Right forelimb (tissue), 1 donor: ENCODE measurements at places on chromosomes 7 and 10.
A peak's percentile ranks its signal among the peaks of the same experiment; 100 is the strongest.

- DNase-seq: no peak
These were observed 9.0 kb upstream of the UCN3 start for GRCh38 chr10:5355594-5356301.

DNA sequence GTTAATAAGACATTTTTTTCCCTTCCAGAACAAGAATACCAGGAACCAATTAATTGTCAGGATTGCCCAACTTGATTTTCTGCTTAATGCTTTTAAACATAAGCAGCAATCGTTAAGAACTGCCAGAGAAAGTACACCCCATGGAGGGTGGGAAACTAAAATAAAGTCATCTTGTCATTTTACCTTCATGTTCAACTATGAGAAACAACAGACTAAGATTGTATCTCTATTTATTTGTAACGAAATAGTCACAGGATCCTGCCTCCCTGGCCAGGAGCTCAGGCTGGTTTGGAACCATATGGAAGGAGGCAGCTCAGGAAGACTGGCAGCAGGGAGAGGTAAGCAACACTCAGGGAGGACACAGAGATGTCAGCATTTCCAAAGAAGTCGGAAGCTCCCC, 129.6 kb downstream of the TNS3 start:
- DNase-seq: no peak

GRCh38 chr7:94064541-94065191, 60.5 kb upstream of the BET1 start:
- DNase-seq: no peak

DNA sequence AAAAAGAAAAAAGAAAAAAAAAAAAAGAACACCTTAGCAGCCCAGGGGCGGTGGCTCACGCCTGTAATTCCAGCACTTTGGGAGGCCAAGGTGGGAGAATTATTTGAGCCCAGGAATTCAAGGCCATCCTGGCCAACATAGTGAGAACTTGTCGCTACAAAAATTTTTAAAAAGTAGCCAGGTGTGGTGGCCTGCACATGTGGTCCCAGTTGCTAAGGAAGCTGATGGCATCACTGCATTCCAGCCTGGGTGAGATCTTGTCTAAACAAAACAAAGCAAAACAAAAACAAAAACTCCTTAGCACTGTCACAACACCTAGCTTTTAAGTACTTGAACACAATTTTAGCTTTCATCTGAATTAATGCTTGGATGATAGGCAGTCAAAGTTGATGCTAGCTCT, 86.3 kb upstream of the MKLN1 start:
- no peak for DNase-seq

GRCh38 chr10:72390764-72391163, 36.0 kb upstream of the DNAJB12 start:
- no peak for DNase-seq

GRCh38 chr7:92042056-92042737, 92.1 kb downstream of the CYP51A1 start:
- no peak for DNase-seq

- no peak for DNase-seq
These were observed 10.4 kb upstream of the EIF3A start for GRCh38 chr10:119090968-119091367.

DNA sequence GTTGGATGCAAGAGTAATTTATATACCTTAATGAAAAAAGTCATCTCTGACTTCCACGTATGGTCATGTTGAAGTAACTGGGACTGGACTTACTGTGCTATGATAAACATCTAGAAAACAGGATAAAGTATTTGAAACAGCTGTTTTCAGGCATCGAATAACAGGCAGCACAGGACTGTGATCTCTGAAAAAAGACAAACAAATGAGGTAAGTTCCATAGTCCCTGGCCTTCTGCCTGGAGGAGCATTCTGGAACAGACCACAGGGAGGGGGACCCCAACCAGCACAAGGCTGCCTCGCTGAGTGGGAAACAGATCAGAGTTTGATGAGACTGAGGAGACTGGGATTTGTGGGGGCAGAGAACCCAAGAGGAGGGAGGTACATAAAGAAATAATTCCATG, 89.1 kb upstream of the HABP2 start:
- peak; percentile 55 for DNase-seq

GRCh38 chr7:132666774-132667172, 90.5 kb upstream of the PLXNA4 start:
- DNase-seq: no peak

GRCh38 chr7:95691464-95691863, 80.9 kb upstream of the DYNC1I1 start:
- no peak for DNase-seq

- no peak for DNase-seq
These were observed 197.1 kb downstream of the DOCK4 start for GRCh38 chr7:112009081-112009480.

DNA sequence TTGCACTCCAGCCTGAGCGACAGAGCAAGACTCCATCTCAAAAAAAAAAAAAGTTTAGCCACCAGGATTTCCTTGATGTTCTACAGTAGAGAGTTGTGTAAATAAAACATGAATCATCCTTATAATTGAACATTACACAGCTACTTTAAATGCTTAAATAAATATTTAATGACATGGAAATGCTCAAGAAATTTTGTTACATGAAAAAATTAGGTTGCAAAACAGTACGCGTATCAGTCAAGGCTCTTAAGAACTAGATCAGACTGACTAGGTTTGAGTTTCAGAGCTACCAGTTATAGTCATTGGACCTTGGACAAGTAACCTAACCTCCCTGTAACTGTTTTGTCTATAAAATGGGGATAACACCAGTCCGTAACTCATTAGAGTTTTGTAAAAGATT, 38.7 kb upstream of the GSAP start:
- no peak for DNase-seq

- DNase-seq: no peak
These were observed 149.5 kb downstream of the FANK1 start for GRCh38 chr10:126045861-126046260.

GRCh38 chr10:90997670-90998069, 76.8 kb upstream of the ANKRD1 start:
- DNase-seq: no peak

DNA sequence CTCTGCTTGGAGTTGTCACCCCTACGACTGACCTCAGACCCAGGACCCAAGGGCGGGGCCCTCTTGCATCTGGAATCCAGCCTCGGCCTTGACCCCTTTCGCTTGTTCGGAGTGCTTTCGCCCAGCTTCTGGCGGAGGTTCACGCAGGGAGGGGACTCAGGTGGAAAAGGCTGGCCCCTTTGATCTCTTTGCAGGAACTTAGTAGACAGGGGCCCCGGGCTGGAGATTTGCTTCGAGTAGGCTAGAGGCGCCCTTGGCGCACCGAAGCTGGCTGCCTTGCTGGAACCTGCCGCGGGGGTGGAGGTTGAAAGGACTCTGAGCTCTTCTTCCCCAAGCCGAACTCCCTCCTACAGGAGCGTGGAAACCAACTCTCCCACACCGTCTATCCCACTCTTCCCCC, 255.1 kb downstream of the OTUD1 start:
- peak; percentile 66 for DNase-seq

DNA sequence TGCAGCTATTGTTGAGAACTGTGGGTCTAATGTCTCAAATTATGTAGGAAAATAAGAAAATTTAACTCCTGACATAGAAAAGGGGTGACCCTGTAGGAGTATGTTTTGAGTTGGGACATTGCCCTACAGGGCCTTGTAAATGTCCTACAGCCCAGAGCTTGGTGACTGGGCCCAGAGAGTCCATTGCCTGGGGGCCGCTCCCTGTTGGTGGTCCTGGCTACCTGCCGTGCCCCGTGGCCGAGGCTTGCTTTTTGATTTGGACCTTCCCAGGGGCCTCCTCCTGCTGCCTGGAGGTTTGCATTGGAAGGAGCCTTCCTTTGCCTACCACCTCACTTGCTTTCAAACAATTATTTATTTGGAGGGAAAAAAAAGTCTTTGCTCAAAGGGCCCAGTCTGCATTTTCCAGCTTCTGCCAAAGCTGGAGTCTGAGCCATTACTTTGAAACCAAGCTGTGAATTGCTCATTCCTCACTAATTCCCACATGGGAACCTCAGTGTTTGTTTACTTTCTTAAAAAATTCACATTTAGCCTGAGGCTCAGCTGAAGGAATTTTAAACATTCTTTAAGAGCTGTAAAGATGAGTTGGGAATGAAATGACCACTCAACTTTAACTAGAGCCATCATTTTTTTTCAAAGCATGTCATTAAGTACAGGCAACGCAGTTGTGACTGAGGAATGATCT, 355.0 kb downstream of the GLRX3 start:
- peak; percentile 38 for DNase-seq

DNA sequence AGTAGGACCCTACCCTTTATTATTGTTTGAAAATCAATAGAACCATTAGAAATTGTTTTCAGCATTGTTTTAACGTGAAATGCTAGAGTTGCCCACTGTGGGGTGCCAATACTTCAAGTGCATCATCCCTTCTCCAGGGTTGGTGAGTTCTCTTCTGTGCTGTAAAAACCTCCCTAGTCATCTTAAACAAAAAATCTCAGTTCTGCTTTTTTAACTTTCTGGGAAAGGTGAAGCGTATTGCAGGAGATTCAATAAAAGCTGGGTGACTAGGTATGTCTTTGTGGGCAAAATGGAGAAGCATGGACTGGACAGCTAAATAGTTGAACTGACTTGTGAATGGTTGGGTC, 699.1 kb downstream of the SUGCT start:
- DNase-seq: no peak

- DNase-seq: no peak
These were observed 1.2 kb upstream of the PRRT4 start for GRCh38 chr7:128362670-128363069.

DNA sequence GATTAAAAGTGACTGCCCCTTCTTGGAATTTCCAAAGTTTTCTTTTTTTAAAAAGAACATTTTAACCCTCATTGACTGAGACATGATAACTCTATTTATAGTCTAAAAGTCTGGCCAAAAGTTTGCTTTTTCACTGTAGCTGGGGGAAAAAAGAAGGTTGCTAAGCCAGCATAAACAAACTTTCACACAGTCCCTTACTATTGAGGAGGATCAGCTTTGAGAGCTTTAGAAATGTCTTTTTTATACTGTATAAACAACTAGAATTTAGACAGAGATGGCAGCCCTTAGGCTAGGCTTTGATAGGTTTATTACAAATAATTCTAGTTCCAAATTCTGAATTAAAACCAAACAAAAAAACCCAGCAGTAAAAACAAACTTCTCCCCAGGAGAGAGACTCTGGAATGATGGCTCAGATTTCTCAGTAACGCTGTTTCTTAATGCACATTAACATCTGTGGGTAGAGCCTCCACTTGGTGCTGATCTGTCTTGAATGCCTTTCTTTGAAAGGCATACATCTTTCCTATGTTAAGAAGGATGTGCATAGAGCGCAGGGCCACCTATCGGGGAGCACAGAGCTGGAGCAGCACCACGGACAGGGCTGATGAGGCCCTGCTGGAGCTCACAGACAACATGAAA, 100.9 kb upstream of the PDLIM1 start:
- no peak for DNase-seq

DNA sequence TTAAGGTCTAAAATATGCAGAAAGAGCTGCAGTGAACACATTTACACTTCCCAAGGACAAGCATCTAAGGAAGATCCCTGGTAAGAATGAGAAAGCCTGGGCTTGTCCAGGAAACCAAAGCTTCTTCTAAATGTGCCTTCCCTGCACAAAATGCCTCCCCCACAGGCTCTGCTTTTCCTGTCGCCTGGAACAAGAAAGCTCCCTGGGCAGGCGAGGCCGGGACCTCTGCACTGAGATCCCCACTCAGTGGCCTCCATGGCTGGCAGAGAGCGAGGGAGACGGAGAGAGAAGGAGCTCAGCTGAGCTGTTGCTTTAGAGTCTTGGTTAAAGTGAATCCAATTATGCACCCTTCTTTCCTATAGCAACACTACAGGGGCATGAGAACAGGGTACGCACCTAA, 75.6 kb downstream of the AMZ1 start:
- no peak for DNase-seq

DNA sequence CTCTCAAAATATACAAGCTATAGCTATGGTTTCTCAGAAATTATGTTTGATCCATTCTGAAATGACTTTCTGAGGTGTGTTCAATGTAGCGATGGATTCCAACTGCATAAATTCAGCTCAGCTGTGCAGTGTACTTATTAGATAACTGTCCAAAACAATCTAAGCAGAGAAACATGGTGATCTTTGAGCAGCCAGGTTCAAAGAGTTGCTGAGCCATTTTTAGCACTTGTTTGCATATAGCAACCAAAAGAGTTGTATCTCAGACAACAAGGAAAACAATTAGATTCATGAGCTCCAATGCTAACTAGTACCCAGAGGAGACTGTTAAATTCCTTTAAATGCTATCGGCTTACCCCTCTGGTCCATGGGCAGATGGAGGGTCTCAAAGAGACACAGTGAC, 15.9 kb upstream of the KCNIP2 start:
- DNase-seq: no peak

DNA sequence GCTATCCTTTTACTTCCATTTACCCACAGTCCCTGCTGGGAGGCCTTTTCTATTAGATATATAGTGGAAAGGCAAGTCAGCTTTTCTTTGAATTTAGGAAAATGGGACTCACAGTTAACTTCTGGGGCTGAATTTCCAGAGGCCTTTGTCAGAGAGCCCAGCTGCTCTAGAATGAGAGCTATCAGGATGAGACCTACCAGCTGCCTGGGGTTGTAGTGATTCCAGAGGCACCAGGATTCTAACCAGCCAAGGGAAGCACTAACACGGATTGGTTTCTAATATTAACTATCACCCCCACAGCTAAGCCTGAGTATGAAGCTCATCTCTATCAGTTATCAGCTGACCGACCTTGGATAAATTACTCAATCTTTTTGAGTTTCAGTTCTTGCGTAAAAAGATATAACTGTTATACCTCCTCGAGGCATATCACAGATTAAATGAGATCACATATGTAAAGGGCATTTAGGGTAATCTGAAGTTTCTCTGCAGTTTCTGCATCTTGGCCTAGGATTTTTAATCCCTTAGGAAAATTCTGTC, 56.6 kb upstream of the CALD1 start:
- DNase-seq: no peak

DNA sequence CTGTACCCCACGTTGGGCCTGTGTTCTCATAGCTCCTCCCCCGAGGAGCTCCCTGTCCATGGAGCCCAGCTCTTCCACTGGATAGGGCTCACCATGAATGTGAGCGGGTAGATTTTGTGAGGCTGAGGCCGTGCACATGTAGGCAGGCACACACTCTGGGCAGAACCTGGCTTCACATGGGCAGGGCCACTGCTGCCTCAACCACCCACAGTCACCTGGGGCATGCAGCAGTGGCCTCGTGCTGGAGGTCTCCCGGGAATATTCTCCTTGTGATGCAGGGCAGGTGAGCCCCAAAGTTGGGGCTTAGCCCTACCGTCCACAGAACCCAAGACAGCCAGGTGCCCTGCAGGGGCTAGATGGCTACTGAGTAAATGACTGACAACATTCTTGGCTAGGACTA, 116.6 kb downstream of the TMEM130 start:
- DNase-seq: no peak

DNA sequence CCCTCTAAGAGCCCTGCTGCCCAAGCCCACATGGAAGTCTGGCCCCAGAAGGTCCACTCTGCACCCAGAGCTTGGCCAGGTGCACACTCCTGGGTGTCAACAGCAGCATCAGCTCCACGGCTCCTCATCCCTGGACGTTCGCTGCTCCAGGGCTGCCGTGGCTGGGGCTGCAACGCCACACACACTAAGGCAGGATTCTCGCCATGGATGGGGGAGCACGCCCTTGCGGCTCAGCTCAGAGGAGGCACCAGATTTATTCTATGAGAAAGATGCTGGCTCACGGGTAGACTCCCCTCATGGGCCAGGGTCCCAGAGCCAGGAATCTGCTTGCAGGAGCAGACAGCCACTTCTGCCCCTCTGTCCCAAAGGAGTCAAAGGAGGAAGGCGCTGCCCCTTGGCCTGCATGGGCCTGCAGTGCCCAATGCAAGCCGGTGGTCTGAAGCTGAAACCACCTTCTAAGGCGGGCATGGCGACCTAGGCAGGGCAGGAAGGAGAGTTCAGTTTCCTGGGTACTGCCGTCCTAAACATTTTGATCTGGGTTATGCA, 42.1 kb downstream of the CFAP46 start:
- DNase-seq: no peak

- DNase-seq: no peak
These were observed 212.3 kb downstream of the FANK1 start for GRCh38 chr10:126108693-126109092.
